Sciatic nerve (tissue), 2 donors: ENCODE measurements at places on chromosomes 5 and 9. TPM values are rescaled to one million over a fixed set of nuclear protein-coding genes. Genes with fewer than 3 reads are reported as not detected.
A peak's percentile ranks its signal among the peaks of the same experiment; 100 is the strongest.

DNA sequence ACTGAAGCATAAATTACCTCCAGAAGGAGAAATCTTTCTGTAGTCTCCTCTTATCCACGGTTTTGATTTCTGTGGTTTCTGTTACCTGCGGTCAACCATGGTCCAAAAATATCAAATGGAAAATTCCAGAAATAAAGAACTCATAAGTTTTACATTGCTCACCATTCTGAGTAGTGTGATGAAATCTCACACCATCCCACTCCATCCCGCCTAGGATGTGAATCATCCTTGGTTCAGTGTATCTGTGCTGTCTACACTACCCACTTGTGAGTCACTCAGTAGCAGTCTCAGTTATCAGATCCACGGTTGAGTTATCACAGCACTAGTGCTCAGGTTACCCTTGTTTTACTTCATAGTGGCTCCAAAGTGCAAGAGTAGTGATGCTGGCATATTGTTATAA, 371.2 kb downstream of the NFIB start:
- DNase-seq = no peak

GRCh38 chr5:98942847-98943246, 14.0 kb upstream of the CHD1 start:
- no peak for DNase-seq

- DNase-seq = no peak
These were observed 271.6 kb downstream of the PLK2 start for GRCh38 chr5:58188262-58188651.

DNA sequence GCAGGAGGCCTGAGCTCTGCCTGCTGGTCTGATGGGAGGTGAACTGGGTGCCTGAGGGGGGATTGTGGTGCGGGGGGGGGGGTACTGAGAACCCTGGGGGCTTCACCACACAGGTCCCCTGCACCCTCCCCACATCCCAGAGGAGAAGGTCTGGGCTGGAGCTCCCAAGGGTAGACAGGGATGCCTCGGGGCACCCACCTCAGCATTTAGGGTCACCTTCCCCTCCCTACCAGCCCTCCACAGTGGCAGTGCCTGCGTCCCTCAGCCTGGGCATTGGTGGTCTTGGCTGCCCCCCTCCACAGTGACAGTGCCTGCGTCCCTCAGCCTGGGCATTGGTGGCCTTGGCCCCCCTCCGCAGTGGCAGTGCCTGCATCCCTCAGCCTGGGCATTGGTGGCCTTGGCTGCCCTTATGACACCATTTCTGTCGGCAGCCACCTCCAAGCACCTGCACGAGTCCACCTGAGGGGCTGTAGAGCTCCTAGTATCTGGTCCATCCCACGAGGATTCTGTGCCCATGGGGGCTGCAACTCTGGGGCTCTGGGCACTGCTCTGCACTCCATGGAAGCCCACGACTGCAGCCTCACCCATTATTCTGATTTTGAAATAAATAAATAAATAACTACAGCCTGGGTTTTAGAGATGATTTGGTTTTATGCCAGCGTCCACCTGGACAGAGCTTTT, 21.5 kb downstream of the NKD2 start:
- DNase-seq = no peak

DNA sequence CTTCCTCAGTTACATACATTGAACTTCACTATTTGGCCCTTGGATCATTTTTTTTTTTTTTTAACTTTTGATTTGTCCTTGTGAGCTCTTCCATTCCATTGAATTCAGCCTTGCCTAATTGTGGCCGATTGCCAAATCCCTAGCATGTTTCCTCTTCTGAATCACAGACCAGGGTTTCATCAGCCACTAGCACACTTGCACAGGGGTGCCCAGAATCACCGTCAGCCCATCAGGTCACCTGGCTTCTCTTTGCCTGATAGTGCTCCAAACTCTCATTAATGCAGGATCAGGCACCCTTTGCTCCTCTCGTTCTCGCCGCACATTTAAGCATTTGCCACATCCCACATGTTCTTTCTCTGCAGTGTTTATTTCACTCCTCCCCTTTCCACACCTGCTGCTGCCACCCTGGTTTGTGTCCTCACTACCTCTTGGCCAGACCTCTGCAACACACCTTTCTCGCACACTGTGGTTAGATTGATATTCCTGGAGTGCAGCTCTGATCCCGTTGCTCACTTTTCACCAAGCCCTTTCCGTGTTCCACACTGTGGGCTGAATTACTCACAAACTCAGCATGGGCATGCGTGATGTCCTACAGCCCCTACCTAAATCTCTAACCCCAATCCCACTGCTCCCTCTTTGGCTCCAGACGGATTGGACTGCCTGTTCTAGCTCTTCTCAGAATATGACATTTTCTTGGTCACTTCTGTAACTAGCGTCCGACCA, 9.8 kb downstream of the PIK3R1 start:
- peak; percentile 71 for DNase-seq

GRCh38 chr5:139210585-139210984, 12.4 kb upstream of the SIL1 start:
- no peak for DNase-seq

DNA sequence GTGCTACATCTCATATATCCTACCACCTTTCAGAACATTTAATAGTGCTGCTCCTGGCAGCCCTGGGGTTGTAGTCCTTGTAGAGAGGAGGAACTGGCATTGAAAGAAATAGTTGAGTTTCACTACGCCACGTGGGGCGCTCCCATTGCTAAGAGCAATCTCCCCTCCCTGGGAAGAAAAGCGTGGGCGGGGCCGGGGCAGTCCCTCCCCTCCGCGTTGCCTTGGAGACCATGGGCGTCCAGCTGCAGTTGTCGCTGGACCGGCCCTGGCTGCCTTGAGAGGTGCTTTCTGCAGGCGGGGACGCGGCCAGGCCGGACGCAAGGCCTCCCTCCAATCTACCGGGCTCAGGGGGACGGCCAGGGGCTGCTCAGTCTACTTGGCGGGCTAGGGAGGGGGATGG, 368 bp upstream of the CCDC180 start:
- DNase-seq = peak; percentile 85

DNA sequence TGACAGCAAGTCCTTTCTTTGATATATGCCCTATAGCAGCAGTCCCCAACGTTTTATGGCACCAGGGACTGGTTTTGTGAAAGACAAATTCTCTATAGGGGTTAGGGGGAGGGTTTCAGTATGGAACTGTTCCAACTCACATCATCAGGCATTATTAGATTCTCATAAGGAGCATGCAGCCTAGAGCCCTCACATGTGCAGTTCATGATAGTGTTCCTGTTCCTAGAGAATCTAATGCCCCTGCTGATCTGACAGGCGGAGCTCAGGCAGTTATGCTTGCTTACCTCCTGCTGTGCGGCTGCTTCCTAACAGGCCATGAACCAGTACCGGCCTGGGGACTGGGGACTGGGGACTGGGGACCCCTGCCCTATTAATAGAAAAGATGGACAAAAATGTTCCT, 2.7 kb upstream of the RAPGEF6 start:
- no peak for DNase-seq

DNA sequence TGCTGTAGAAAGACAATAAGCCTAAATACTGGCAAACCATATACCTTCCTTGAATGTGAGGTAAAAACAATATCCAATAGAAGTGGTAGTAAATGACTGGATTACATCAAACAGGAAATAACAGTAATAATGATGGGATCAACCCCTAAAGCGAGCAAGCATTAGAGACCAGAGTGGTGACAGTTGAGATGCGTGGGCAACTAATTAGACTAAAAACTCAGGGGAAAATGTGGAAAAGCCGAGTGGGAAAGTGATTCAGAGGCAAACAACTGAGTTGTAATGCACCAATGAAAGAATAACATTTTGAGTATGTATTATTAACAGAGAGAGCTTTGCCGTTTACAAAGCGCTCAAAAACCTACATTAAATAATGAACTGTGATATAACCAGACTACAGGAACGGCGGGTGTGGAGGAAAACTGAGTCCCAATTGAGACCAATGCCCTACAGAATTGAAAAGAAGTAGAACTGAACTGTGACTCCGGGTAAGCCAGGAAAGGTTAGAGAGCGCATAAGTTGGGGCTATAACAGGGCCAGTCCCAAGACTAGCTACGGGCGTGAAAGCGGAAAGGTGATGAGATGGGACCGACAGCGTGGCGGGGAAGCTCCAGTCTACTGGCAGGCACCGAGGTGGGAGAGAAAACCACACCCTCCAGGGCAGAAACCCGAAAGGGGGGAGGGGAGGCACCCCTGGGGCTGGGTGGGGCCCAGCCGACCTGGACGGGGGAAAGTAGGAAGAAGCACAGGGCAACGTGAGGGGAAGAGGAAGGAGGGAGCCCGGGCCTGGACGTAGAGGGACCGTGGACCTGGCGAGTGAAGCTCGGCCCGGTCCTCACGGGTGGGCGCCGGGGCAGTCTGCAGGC, 592 bp downstream of the UBAP2 start:
- peak; percentile 70 for DNase-seq

DNA sequence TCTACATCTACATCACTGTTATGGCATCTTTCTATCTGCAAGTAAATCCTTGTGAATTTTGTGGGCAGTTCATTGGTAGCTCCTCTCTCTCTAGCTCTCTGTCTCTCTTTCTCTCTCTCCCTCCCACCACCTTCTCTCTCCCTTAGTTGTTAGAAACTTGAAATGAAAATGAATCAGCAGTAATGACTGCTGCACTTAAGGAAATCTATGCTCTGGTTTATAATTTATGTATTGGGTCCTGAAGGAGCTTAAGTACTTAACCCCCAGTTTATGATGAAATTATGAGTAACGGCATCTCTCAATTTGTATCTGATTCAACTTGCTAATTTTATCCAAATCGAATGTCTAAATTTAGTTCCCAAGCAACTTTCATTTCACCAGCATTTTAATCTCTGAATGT, 52.0 kb upstream of the PTGER4 start:
- no peak for DNase-seq

DNA sequence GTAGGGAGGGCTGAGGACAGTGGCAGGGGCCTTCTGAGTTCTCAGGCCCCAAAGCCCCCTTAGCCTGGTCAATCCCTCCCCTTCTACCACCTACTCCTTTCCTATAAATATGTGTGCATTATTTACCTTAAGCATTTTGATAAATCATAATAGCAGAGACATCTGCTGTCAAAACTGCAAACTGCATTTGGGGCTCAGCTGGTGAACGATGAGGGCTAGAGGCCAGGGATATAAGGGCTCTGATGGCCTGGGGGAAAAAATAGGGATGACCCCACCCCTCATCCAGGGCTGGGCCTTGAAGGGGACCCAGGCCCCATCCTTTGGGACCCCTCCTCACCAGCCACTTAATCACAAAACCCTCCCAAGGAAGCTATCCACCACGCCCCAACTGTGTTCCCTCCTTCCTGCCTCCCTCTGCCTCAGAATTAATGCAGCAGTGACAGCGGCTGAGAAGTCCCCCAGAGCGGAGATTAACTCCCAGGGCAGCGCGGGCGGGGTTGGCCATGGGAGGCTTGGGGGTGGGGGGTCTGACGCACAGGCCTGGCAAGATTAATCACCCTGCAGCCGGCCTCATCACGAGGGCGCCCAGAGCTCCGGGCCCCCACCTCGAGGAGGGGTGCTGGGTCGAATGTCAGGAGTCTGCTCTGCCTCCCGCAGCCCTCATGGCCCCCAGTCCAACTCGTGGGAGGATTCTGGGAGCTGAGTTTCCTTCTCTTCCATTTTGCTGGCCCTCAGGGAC, 42.1 kb downstream of the CXXC5 start:
- no peak for DNase-seq

GRCh38 chr5:117588611-117589010, 1014.0 kb upstream of the SEMA6A start:
- DNase-seq = no peak

DNA sequence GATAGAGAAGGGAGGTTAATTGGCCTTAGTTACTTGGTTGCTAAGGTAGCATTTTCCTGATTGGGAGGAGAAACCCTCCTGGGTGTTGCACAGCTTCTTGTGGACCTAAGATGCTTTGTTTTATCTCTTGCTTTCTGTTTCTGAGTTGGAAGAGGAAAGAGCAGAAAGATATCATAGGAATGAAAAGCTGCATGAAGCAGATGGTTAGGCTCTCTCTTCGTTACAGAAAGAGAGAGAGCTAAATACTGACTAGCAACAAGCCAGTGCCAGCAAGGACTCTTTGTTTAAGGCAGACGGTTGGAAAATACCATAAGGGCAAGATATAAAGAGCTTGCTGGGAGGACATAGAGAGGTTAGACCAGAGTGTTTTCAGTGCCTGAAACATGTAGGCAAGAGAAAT, 103.1 kb downstream of the ATG10 start:
- no peak for DNase-seq

GRCh38 chr9:16721972-16722371, 148.5 kb downstream of the BNC2 start:
- DNase-seq = no peak

GRCh38 chr5:179272326-179273072, 72.8 kb downstream of the ADAMTS2 start:
- peak; percentile 55 for DNase-seq

- DNase-seq = no peak
These were observed 249.1 kb downstream of the CEMIP2 start for GRCh38 chr9:71519098-71519696.

GRCh38 chr9:89480825-89481537, 16.9 kb downstream of the SEMA4D start:
- DNase-seq = peak; percentile 35

GRCh38 chr9:127004946-127005769, 90.6 kb downstream of the RALGPS1 start:
- no peak for DNase-seq

DNA sequence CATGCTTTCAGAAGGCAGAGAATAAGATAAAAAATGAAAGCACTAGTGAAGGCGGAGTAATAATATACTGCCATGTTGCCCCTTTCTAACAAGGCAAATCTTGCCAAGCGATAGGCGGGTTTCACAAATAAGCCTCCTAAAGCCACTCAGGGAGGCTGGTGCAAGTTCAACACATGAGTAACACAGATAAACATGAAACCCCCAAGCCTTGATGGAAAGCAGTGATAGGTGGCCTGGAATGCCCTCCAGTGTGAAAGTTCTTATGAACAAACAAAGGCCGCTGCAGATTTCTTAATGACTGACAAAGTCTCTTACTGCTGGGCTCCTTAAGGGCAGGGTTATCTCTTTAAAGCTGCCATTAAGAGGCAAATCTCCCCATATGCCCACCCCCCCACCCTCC, 154.7 kb downstream of the ZDHHC21 start:
- DNase-seq = no peak

Gene WNK2
- total RNA-seq = 6.6 TPM

Gene GABRA6
- total RNA-seq = not detected

Gene CENPH
- 2.5 TPM for total RNA-seq

Gene C9orf153
- total RNA-seq = 0.98 TPM

Gene FBXL7
- 40.4 TPM for total RNA-seq

Gene CCIN
- total RNA-seq = not detected

Gene NPR3
- total RNA-seq = 16.0 TPM

Gene WDR38
- total RNA-seq = not detected

Gene RNF183
- not detected for total RNA-seq

Gene PCDHB16
- total RNA-seq = 9.5 TPM

Gene SEMA6A
- 35.4 TPM for total RNA-seq

Gene NIPAL4
- total RNA-seq = 0.36 TPM

Gene CRHBP
- 1.4 TPM for total RNA-seq

Gene GABRP
- total RNA-seq = 0.45 TPM

Gene GRXCR2
- not detected for total RNA-seq
